ENCODE measurements at places on chromosomes 5 and 9.

- no peak for DNase-seq
Measured at GRCh38 chr5:1479581-1480188, 34.4 kb upstream of the SLC6A3 start.

DNA sequence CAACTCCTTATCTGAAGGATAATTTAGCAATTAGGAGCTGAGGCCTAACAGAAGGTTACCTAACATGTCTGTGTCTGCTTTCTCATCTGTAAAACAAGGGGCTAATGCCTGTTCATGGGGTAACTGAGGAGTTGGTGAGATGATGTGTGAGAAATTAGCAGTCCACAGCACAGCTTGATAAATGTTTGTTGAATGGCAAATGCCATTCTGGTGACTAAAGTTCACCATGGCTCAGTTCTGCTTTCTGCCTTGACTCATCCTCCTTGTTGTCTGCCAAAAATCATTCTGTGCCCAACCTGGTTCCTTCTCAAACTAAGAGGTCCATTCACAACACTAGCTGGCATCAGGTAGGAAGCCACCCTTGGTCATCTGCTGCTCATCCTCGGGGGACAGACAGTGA lies 552.0 kb upstream of the KLF4 start:
- DNase-seq = no peak

GRCh38 chr5:2442496-2443354 lies 308.8 kb downstream of the IRX2 start:
- no peak for DNase-seq

GRCh38 chr5:34563269-34563668 lies 92.9 kb upstream of the RAI14 start:
- no peak for DNase-seq

- no peak for DNase-seq
Measured at GRCh38 chr9:102237094-102237493, 498.6 kb upstream of the GRIN3A start.

DNA sequence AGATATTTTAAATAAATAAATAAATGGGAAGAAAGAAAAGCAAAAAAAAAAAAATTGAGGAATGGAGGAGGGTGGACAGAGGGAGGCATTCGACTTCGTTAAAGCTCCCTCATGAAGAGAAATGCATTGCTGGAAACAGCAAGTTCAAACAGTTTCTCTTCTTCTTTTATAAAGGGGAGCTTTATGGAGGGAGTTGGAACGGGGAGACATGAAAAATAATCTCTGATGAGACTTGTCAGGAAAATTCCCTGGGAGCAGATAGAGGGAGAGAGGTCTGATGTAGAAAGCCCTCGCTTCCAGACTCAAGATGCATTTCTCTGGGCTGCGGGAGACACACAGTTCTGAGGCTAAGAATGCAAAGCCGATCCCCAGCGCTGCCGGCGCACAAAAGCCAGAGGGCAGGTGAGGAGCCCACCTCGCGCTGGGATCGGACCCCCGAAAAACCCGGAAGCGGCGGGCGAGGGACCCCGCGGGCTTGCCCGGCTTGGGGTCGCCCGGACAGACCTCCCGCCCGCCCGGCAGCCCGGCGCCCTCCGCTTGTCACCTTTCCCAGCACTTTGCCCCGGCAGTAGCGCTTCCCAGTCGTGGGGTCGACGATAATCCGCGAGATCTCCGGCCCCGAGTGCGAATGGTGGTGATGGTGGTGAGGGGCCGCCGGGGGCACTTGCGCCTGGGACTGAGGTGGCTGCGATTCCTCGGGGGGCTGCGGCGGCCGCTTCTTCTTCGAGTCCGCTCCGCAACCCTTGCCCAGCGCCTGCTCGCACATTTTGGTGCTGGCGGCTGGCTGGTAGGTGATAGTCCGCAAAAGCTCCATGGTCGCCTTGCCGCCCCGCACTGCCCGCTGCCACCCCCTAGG lies 512 bp downstream of the PLK2 start:
- no peak for DNase-seq

GRCh38 chr5:63564789-63565188 lies 397.5 kb downstream of the HTR1A start:
- DNase-seq = no peak

DNA sequence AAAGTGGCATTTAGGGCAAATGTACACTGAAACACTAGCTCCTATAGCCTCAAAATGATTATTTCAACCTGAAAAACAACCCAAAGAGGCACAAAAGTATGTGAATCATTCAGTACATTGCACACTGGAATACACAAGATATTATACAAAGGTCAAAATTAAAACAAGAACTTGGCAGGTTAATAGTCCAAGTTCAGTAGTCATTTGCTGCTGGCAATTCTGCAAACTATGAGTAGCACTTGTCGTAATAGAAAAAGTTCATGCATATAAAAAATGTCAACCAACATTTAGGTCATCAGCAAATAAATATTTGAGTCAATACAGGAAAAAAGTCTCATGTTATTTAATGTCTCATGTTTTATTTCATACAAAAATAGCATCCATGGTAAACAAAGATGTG lies 98.7 kb downstream of the LPAR1 start:
- DNase-seq = no peak

GRCh38 chr5:111582451-111582850 lies 70.1 kb upstream of the STARD4 start:
- no peak for DNase-seq

DNA sequence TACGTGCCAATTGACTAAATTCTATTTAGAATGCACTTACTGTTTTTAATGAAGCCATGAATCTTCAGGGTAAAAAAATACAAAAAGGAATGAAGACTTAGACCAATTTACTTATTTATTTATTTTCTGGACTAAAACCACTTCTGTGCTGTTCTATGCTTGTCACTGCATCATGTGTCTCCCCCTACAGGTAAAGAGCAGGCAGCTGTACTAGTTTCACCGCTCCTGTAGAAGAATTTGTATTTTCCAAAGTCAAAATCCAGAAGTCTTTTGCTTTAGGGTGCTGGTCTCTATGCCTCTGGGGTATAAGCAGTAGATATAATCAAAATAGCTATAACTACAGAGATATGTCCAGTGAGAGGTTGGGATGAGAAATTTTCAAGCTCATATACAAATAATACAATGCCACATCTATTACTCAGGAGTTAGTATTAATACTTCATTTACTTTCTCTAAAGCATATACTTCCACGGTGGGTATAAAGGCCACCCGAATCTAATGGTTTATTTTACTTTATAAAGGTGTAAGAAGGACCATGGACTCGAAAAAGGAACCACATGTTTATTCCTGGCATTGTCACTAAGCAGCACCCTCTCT lies 591.5 kb downstream of the RAB3C start:
- no peak for DNase-seq

DNA sequence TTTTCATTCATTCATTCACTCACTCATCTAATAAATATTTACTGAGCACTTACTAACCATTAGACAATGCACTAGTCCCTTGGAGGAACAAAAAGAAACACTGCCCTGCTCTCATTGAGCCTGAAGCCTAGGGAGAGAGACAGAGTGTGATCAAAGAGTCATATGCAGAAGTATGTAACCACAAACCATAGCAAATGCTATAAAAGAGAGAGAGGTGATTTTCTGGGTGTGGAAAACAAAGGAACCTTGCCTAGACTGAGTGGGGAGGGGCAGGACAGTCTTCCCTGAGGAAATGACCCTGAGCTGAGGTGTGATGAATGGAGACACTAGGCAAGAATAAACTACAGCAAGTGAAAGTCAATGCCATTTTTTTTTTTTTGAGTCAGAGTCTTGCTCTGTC lies 10.8 kb upstream of the ADRA1B start:
- DNase-seq = no peak

- DNase-seq = no peak
Measured at GRCh38 chr5:36882250-36882649, 5.7 kb downstream of the NIPBL start.
